ENCODE measurements at places on chromosomes 1 and 21.

GRCh38 chr1:116938216-116938615, 28.5 kb downstream of the PTGFRN start:
- no peak for DNase-seq

DNA sequence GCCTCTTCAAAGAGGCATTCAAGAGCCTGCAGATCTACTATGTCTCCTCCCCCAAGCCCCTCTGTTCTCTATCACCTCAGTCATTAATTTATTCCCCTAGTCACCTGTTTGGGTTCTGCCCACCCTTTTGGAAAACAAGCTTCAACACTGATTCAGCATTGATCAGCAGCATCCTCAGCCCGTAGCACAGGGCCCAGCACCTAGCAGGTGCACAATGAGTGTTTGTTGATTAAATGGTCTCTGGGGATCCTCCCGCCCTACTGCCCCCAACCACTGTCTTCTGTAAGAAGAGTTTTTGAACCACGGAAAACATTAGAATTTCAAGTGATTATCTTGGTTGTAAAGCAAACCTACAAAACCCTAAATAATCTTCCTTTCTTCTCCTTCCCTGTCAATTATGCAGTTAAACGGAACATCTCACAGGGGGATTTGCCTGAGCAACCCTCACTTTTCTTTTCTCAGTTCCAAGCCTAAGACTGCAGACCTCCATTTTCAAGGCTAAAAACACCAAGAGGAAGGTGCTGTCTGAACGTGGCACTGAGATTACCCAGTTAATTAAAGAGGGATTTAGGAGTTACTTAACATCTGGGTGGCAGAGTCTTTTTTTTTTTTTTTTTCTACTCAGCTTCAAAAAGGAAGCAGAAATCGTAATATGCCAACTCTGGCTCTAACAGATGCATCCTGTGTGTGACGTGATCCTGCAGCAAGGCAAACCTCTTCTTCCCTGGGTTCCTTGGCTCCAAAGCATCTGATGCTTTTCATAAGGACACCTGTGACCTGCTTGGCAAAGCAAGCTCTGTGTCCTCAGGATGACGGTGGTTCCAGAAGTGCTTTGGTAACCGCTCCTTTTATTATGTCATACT, 163.0 kb downstream of the KAZN start:
- no peak for DNase-seq

DNA sequence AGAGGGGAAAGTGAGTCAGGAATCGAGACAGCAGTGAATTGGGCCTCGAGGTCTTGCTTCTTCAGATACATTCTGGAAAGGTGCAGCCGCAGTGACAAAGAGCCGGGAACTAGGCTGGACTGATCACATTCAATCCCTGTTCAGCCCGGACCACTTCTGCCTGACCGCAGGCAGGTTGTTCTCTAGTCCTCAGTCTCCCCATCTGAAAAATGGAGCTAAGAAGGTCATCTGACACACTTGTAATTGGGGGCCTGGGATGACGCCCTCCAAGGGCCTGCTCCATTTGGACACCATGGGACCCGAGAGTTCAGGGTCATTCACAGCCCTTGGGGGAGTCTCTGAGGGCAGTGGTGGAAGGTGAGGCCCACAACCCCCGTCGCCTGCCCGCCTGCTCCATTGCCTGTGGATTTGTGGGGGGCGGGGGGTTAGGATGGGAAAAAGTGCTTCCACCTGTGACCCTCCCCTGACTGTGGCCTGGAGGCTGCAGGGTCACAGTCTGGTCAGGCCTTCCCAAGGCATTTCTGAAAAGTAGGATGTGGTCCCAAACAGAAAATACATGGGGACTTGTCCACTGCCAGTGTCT, 87.9 kb upstream of the CSF3R start:
- no peak for DNase-seq

- no peak for DNase-seq
Observed at GRCh38 chr21:29185172-29185571, 54.7 kb downstream of the MAP3K7CL start.

- no peak for DNase-seq
Observed at GRCh38 chr1:226679853-226680516, 59.1 kb downstream of the ITPKB start.

DNA sequence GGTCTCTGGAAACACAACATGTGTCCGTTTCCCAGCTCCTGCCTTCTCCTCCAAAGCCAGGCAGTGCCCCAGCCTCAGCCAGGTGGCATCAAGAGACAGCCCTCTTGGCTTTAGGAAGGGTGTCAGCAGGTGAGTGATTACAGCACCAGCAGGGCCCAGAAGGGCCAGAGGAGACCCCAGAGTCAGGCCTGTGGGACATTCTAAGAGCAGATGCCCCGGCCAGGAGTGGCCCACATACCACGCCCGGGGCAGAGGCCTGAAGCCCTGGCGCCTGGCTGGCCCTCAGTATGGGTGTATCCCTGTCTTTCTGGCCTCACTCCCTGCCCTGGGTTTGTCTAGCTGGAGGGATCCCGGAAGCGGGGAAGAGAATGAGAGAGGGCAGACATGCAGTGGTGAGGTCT, 109.2 kb downstream of the CASZ1 start:
- DNase-seq, result no peak

- no peak for DNase-seq
Observed at GRCh38 chr1:247530785-247531184, 5.5 kb downstream of the OR2C3 start.

DNA sequence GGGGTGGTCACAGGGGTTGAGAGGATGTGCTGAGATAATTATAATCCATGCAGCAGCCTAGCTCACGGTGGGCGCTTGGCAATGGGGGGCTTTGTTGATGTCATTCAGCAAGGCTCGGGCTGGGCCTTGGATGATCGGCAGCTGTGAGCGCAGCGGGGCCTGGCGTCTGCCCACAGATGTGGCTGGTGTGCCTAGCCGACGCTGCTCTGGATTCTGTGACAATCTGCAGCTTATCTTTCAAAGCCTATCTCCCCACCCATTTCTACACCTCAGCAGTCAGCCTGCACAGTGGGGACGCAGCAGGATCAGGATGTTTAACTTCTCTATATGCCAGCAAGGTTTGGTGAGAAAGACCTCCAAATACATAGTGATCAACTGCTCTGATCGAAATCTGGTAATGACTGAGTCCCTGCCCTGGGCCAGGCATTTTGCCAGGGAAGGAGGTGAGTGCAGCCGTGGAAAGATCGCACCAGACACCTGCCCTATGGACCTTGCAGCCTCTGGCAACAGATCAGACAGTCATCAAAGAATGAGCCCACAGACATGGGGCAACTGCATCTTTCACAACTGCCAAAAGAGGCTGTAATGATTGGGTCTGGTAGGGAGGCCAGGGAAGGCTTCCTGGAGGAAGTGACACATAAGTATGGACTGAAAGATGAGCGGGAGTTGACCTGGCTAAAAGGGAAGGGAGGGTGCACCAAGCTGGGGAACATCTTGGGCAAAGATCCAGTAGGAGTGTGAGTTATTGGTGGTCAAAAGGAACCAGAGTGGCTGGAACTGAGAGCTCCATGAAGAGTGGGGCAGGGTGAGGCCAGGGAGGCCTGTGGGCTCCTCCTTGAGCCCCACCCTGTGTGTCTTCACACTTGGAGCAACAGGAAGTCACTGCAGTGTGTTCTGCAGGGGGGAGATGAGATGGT, 35.3 kb downstream of the EPHB2 start:
- DNase-seq, result no peak

GRCh38 chr1:19949016-19949415, 25.6 kb upstream of the PLA2G2E start:
- peak; percentile 15 for DNase-seq

- DNase-seq, result no peak
Observed at GRCh38 chr1:109873278-109874175, 37.1 kb upstream of the CSF1 start.

DNA sequence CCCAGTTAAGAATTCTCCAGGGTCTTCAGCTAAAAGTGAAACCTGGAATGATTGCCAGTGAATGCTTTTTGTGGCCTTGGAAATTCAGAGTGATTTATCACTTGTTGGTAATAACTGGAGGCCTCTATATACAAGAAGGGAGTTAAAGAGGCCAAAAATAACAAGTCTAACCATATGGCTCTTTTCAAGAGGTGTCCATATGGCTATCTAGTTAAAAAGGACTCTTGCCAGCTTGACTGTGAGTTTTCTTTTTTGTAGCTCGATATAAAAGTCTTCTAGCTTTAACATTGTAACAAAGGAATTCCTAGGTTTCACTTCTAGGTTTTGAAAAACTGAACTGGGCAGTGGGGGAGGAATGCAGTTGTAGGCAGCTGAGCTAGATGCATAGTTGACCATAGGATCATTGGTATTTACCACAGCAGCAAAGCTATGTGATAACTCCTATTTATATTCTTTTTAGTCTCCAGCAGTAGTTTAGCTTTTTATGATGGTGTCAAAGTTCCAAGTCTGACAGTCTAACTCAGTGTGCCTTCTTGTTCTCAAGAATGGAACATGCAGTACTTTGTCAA, 44.4 kb downstream of the CACHD1 start:
- DNase-seq, result no peak

DNA sequence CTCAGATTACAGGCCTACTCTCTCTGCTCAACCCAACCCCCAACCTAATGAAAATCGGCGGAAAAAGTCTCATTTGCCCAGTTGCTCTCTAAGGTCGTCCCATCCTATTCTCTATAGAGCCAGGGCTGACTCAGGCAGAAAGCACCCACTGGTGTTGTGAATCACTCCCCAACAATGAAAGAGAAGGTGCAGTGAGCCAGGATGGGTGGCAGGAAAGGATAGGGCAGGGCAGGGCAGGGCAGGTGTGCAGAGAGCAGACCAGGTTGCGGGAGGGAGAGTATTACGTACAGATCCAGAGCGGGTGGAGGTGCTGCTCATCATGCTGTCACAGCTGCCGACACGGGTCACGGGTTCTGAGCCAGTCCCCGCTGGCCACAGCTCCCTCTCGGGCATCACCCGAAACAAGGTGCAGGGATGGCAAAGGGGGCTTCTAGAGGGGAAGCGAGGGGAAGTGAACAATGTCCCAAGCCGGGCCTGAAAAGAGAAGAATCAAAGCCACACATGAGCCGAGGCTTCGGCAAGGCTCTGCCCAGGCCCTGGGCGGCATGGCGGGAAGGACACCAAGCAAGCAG, 5.3 kb downstream of the C1orf116 start:
- no peak for DNase-seq

DNA sequence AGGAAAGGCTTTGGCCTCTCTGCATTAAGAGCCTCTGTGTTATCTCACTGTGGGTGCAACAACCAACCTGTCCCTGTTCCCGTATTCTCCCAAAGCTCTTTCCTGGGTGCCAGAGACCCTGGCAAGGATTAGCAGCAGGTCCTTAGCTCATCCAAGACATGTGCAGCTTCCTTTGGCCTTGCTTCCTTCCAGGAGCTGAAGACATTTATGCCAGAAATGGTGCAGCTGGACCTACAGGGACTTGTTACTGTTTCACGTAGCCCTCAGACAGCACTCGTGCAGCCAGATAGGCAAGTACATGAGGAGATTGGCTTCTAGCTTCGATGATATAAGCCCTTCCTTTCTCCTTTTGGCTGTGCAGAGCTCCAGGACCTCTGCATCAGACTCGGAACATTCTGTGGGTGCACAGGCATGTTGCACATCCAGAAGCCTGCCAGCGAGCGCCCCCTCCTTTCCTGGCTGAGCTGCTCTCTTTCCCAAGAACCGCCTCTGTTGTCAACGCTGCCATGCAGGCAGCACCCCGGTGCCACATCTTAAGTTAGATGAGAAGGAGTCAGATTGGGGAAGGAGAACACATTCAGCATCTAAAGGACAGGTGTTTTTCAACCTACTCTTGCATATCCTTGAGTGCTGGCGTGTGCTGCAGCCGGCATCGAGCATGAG, 284.5 kb upstream of the PLXNA2 start:
- DNase-seq, result no peak

DNA sequence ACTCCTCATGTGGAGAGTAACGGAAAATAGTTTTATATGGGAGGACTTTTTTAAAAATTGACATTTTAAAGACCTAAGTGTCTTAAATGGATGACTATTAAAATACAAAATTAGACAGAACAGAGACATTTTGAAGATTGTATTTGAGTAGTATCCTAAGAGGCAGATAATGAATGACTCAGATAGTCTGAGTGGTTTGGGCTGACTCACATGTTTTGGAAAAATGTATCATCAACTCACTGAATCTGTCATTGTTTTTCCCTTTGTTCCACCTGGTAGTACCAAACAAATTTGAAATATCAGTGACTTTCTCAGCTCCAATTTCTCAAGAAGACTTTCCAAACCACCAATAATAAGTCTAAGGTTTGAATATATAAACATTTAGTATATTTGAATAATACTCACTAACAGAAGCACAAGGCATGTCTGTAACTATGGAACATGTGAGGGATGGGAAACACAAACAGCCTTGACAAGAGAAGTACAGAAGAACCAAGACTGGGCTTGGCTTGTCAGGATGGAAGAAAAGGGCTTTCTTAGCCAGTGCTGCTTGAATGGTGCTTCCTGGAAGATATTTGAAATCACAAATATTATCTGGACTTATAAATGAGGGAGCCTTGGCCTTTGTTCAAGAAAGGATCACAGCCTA, 90.6 kb downstream of the SGIP1 start:
- DNase-seq, result peak; percentile 31

GRCh38 chr1:184941410-184941733, 32.9 kb downstream of the NIBAN1 start:
- no peak for DNase-seq

DNA sequence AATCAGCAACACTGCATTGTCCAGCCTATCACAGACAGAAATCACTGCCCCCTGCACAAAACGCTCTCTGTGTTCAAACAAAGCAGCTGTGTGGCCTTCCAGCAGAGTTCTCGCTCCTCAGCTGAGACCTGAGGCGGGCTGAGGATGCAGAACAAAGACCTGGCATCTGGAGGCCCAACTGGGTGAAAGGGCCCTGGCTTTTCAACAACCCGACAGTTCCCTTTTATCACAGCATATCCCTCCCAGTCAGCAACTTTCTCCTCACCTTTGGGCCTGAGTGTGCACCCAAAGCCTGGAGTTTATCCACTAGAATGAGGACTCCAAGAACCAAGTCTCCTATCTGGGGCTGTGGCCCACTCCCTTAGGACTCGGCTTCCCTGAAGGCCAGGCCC, 42.6 kb upstream of the A3GALT2 start:
- DNase-seq, result no peak

DNA sequence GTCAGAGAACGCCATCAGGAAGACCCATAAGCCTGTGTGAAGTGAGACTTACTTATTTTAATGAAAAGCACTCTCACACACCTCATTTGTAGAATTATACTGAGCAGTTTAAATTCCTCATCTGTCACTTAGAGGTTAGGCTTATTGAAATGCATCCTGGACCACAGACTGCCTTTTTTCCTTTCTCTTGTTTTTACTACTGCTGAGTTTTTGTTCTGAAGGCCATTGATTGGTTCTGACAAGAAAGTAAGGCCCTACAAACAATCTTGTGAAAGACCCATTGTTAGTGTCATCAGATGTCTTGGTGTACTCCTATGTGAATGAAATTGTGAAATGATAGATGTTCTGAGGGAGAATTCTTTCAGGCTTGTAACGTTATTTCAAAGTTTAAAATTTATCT, 1343.3 kb upstream of the ADGRL2 start:
- DNase-seq, result no peak
